ENCODE measurements at places on chromosomes 12 and 14. TPM values are rescaled to one million over a fixed set of nuclear protein-coding genes. Genes with fewer than 3 reads are reported as not detected.

DNA sequence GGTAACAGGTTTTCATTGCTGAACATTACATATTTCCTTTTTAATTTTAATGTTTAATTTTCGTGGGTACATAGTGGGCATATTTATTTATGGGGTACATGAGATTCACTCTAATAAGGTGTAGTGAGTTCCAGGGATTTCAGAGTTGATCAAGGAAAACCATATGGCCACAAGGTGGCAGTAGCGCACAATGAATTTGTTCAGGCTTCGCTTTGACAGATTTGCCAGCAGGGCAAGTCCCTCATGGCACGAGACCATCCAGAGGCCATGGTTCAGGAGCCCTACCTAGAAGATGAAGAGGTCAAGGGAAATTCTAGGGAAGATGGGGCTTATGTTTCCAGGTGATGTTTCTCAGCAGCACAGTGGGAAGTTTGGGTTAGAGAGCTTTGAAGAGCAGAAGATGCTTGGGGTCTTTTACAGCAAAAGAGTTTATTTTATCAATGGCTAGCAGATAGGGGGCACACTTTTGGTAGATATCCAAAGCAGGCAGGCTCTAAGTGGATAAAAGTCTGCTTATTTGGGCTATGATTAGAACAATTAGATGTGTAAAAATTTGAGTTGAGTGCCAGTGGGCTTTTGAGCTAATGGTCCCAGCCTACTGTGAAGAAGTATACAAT, 1004.4 kb downstream of the AACS start:
- DNase-seq: no peak

DNA sequence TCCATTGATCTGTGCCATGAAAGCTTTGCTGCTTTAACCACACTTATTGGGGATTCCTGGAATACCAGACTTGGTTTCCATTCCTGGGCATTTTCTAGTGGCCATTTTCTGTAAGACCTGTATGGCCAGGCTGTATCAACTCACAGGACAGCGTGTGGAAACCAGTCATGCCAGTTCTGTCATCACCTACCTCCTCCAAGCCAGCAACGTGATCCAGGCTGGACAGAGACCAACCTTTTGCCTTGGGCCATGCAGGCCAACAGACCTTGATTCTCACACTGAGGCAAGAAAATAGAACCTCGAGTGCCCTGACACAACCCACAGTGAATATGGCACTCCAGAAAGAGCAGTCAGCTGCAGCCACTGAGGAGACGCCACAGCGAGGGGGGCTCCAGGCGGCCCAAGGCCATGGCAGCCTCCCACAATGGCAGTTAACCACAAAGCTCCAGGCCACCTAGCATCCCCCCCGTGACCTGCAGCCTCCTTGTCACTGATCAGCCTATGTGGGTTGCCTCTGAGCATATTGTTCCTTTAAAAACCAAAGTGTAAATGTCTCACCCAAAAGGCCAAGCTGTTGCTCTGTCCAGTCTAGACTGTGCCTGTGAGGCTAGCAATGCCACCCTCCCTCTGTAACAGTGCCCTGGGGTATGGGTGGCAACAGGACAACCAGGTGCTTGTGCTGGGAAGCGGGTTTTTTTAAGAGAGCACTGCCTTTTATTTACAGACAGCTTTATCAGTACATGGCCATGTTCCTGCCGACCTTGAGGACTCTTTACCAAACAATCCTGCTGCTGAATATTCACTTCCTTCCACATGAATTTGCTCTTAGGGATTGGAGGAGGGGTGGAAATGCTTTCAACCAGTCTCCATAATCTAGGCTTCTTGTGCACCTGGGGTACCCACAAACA, 168.7 kb upstream of the HIF1A start:
- peak; percentile 9 for DNase-seq

EFS gene
- 9.8 TPM for total RNA-seq

- peak; percentile 100 for DNase-seq
These were observed 25.9 kb upstream of the CRIP2 start for GRCh38 chr14:105448706-105449111.

- DNase-seq: no peak
These were observed 177.2 kb upstream of the NPAS3 start for GRCh38 chr14:32761381-32761968.

- DNase-seq: no peak
These were observed 250.5 kb downstream of the TMEM121 start for GRCh38 chr14:105776924-105777323.

DLGAP5 gene
- total RNA-seq: 5.1 TPM

DNA sequence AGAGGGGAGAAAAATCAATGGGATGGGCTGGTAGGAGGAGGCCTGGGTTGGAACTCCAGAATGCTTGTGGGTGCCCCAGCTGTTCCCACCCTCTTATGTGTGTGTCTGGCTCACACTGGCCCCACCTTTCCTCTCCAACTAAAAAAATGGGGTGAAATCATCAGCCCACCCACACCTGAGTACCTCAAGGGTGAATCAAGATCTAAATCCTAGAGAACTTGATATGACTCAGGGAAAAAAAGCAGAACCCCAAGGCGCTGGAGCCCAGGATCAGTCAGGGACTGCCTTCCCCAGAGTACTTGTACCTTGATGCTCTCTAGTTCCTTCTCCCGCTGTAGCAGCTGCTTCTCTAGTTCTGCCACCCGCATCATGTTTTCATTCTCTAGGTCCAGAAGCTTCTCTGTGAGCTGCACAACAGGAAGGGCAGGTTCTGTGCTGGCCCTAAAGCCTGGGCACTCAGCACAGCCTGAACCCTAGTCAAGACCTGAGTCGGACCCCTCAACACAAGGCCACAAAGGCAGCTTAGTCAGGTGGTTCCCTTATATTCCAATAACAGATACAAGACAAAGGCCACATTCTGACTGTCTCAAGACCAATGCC, 29.7 kb downstream of the PRPF40B start:
- no peak for DNase-seq

GLI1 gene
- total RNA-seq: 0.29 TPM

DNA sequence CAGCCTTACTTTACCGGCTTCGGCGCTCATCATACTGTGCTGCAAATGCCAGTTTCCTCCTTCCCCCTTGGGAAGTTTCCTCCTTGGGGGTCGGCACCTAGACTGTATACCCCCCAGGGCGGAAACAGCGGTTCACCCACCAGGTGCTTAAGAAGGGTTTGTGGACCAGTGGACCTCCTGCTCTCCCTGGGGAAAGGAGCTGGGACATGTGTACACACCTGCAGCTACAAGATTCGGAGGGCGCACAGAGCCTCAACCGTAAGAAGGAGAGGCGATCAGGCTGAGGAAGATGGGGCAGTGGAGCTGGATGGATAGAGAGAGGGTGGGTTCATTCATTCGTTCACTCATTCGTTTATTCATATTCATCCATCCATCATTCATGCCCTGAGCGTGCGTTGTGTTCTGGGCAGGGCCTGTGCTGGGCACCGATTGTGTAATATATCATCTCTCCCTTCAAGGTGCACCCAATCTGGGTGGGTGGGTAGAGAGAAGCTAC, 717 bp upstream of the ZNF839 start:
- no peak for DNase-seq

BBS10 gene
- total RNA-seq: 11.8 TPM

DNA sequence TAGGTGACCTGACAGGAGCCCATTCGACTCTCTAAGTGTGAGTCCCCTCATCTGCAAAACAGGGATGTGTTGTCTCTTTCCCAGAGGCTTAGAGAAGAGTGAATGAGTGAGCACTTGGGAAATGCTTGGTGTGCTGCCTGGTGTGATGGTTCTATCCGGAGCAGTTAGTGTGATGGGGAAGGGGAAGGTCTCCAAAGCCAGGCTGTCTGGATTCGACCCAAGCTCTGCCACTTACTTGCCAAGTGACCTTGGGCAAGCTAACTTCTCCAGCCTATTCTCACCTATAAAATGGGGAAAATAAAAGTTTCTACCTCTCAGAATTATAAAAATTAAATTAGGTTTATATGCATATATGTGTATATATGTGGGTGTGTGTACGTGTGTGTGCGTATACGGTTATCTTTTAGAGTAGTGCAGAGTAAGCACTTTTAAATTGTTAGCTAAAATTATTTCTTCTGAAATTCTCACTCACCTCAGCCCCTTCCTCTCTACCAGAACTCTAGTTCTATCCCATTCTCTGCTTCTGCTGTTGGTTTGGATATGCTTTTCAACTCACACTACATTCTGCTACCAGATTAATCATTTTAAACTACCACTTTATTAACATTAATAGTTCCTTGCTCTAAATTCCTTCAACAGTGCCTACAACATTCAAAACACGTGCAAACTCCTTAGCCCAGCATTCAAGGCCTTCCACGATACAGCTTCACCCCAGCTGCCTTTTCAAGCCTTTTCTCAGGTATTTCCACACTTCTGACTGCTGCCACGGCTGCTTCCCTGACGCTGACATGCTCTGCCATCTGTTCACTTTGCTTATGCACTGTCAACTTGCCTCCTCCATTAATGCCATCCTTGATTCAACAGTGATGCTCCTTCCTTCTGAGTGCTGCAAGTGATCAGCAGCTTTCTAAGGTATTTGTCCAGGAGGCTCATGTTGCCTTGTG, 55.3 kb downstream of the DICER1 start:
- DNase-seq: no peak

RD3L gene
- not detected for total RNA-seq

HCAR3 gene
- total RNA-seq: not detected

SERPINA5 gene
- 0.36 TPM for total RNA-seq

FGD6 gene
- 11.9 TPM for total RNA-seq

- DNase-seq: no peak
These were observed 25.5 kb upstream of the DTX1 start for GRCh38 chr12:113030875-113031525.

GRCh38 chr14:77151918-77152588, 10.5 kb upstream of the ZDHHC22 start:
- peak; percentile 92 for DNase-seq

- no peak for DNase-seq
These were observed 38.8 kb upstream of the TMCC3 start for GRCh38 chr12:94689002-94689645.

OR4K15 gene
- not detected for total RNA-seq

DNA sequence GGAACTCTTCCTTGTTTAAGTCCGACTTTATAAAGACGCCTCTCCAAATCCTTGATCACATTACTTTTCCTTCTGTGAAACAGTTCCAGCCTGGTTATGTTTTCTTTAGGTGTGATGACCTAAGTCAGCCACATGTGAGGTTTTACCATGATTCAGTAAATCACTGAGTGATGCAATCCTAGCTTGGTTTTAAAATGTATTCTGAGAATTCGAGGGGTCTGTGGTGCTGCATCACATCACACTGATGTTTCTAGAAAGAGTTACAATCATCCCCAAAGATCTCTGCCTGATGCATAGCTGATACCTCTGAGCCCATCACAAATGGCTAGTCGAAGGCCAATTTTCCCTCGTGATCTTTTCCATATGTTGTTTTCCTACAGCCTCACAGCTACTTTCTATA, 152.7 kb downstream of the ANO2 start:
- DNase-seq: no peak

LIN7A gene
- total RNA-seq: 11.5 TPM

GRCh38 chr14:97874394-97874793, 1077.2 kb downstream of the VRK1 start:
- peak; percentile 49 for DNase-seq

- DNase-seq: no peak
These were observed 2.8 kb upstream of the ZC2HC1C start for GRCh38 chr14:75066691-75067090.

TMEM63C gene
- total RNA-seq: 0.72 TPM

- peak; percentile 0 for DNase-seq
These were observed 1.1 kb upstream of the EXD2 start for GRCh38 chr14:69190191-69190590.

- DNase-seq: peak; percentile 92
These were observed 21.0 kb upstream of the SNX6 start for GRCh38 chr14:34650786-34651584.

RFX4 gene
- total RNA-seq: not detected

ST8SIA1 gene
- 6.2 TPM for total RNA-seq

GRCh38 chr14:75811872-75812499, 150.9 kb downstream of the TTLL5 start:
- DNase-seq: no peak

PLEKHD1 gene
- total RNA-seq: under 0.01 TPM

GRCh38 chr12:110937104-110937641, 16.8 kb upstream of the MYL2 start:
- DNase-seq: peak; percentile 89

- no peak for DNase-seq
These were observed 55.8 kb upstream of the CHGA start for GRCh38 chr14:92866901-92867865.

DNA sequence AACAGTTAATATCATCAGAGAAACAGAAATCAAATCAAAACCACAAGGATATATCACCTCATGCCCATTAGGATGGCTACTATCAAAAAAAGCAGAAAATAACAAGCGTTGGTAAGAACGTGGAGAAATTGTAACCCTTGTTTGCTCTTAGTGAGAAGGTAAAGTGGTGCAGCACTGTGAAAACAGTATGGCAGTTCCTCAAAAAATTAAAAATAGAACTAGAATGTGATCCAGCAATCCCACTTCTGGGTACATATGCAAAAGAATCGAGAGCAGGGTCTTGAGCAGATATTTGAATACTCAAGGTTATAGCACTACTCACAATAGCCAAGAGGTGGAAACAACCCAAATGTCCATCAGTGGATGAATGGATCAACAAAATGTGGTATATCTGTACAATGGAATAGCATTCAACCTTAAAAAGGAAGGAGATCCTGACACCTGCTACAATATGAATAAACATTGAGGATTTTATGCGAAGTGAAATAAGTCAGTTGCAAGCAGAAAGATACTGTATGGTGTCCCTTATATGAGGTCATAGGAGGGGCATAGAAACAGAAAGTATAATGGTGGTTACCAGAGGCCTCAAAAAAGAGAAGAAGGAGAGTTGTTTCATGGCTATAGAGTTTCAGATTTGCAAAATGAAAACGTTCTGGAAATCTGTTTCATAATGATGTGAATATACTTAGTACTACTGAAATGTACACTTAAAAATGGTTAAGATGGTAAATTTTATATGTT, 131.0 kb upstream of the EEA1 start:
- no peak for DNase-seq

Data from osteoblast (primary cell).